ENCODE measurements at places on chromosomes 5 and 9.

- DNase-seq, result no peak
Measured at GRCh38 chr5:68193481-68194036, 22.0 kb upstream of the PIK3R1 start.

DNA sequence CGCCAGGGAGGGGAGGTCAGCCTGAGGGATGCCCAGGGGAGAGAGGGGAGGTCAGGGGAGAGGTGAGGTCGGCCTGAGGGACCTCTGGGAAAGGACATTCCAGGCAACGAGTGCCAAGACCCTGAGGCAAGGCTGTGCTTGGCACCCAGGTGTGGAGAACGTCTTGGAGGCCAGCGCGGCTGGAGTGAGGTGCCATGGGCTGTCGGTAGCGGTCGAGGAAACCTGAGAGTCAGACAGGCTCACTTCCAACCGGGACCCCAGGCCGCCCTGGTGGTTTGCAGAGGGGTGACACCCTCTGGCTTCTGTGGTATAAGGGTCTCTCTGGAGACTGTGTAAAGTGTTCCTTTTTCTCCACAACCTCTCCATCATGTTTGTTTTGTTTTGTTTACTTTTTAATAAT, 82.9 kb downstream of the CACNA1B start:
- DNase-seq, result no peak

DNA sequence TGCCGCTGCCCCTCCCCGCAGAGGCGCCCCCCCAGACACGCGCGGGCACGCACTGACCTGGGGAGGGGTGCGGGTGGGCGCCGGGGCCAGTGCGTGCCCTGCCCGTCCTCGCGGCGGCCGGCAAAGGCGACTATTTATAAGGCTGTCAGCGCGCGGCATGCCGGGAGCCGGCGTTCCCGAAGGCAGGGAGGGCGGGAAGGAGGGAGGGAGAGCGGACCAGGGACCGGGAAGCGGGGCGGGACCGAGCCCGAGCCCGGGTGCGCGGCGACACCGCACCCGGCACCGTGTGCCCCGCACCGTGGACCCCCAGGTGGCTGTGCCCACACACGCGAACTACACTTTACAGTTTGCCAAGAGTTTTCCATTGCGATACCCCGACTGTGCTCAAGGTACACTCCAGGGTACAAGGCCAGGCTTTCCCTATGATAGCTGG, at the start of gene AK1:
AK1 (minus strand) TSS at position 110 of the 433 bp plus-strand sequence. CDS start 3,058 bp downstream, outside the sequence.
- no peak for DNase-seq

- DNase-seq, result no peak
Measured at GRCh38 chr5:130974021-130974683, 190.9 kb downstream of the HINT1 start.

DNA sequence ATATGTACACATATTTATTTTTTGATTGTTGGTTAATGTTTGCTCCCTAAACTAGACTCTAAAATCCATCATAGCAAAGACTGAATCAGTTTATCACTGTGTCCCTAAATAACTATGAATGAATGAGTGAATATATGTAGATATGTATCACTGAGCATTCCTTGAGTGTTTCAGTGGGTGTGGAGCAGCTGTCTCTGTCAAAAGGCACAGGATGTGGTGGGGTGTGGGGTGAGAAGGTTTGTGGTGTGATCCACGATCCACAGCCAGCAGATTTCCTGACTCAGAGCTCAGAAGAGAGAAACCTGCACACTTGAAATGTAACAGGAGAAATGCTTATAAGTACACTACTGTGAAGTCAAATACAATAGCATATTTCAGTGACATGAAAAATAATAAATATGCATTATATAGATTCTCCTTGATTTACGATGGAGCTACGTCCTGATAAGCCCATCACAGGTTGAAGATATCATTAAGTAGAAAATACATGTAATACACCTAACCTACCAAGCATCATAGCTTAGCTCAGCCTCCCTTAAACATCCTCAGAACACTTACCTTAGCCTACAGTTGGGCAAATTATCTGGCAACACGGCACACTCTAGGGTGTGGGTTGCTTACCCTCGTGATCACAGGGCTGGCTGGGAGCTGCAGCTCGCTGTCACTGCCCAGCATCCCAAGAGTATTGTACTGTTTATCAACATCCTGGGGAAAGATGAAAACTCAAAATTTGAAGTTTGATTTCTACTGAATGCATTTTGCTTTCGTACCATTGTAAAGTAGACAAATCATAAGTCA, 287.0 kb downstream of the GAS1 start:
- no peak for DNase-seq

DNA sequence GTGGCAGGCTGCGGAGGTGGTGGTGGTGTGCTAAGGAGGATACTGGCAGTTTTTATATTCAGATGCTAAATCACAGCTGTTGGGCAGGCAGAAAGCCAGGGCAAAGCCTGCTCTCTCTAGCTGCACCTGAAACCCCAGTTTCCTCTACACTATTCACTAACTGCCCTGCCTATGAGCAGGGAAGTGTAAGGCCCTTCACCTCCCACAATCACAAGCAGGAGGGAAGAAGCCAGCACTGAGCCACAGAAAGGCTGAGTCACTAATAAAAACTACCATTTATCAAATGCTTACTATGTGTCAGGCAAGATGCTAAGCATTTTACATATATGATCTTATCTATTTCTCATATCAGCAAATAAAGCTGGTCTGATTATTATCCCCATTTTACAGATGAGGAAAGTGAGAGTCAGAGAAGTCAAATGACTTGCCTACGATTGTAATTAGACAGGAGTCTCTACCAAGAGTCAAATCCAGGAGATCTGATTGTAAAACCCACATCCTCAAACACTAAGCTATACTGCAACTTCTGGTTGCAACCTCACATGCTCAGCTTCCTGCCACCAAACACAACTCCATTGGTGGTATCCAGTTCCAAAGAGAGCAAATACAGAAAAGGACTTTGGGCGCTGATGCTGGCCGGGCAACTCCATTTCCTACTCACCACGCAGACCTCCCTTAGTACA, 17.7 kb upstream of the IL6ST start:
- no peak for DNase-seq

- DNase-seq, result no peak
Measured at GRCh38 chr5:61840361-61840760, 465.6 kb upstream of the KIF2A start.

GRCh38 chr9:88143957-88144625, 5.8 kb upstream of the SPATA31C2 start:
- DNase-seq, result no peak

- DNase-seq, result peak; percentile 14
Measured at GRCh38 chr5:158484150-158484549, 615.6 kb downstream of the EBF1 start.

GRCh38 chr5:179526978-179527377, 23.4 kb upstream of the RUFY1 start:
- DNase-seq, result no peak

DNA sequence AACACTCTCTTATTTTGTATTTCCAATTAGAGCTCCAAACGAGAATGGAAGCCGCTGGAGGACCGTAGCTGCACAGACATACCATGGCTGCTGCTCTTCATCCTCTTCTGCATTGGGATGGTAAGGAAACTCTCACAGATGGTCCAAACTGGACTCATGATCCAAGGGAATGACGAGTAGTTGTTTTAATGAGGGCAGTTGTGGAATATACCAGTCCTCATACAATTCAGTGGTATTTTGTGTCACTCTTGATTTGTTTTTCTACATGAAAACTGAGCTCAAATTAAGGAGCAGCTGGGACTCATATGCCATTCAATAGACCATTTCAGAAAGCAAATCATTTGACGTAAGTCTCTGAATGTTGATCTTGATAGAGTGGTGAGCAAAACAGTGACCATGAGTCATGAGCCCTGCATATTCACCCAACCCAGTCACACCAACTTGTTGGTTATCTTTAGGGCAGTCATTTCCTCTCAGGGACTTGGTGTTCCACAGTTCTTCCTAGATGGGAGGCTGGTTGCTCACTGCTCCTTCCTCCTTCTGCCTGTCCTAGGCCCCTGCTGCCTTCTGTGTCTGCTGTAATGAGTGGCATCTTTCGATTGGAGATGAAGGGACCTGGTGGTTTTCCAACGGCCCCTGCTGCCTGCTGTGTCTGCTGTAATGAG, 54.9 kb downstream of the SLC44A1 start:
- DNase-seq, result no peak

GRCh38 chr5:138354387-138354786, 1.9 kb downstream of the KDM3B start:
- DNase-seq, result no peak

DNA sequence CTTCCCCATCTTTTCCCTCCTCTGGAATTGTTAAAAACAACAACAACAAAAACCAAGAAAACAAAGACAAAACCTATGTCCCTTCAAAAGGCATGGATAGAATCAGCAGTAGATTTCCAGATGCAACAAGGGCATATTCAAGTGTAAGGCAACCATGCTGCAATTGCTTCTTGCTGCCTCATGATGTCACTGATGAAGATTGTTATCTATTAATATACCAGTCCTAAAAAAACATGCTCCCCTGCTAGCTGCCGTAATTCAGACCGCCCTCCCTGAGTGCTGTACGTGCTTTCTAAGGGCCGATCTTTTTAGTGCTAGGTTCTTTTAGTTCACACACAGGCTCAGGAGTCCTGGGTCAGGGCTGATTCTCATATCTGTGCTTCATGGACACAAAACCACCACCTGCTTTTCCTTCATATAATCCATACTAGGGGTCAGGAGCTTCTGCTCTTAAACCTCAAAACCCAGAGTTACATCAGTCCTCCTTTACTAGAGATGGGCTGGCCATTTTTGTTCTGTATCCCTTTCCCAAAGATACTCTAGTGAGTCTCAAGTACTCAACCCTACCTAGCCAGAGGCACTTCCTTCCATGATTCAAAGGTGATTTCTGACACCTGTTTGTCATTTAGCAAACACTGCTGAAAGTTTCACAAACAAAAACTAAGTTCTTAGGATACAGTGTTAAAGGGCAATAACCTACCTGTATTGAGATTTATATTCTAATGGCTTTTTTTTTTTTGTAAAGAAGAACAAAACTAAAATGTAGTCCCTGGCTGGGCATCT, 82.1 kb downstream of the GIN1 start:
- no peak for DNase-seq

GRCh38 chr5:103862398-103862797, 299.8 kb upstream of the NUDT12 start:
- no peak for DNase-seq

- no peak for DNase-seq
Measured at GRCh38 chr9:107940616-107941595, 451.3 kb upstream of the KLF4 start.

- DNase-seq, result peak; percentile 50
Measured at GRCh38 chr5:63963080-63963735, 963 bp upstream of the HTR1A start.

- no peak for DNase-seq
Measured at GRCh38 chr9:86402591-86402990, 48.4 kb upstream of the TUT7 start.

DNA sequence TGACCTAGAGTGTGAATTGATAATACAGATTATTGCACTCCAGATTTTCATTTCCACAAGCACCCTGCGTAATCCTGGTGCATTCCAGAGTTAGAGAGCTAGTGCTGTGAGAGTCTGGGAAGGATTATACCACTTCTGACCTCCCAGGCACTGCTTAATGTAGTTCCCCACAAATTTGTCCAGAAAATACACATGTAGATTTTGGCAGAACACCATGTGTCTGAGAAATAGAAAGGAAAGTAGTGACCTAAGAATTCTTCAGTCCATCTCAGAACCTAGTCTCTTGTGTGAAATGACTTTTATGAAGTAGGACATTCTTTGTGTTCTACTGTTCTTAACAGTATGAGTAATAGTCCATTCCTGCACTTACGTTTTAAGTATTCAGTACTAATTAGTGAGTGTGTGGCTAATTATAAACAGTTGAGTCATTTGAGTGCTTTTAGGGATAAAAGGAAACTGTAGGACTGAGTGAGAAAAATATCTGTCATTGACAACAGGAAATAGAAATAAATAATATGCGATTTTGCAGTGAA, 27.8 kb upstream of the PTPDC1 start:
- no peak for DNase-seq

DNA sequence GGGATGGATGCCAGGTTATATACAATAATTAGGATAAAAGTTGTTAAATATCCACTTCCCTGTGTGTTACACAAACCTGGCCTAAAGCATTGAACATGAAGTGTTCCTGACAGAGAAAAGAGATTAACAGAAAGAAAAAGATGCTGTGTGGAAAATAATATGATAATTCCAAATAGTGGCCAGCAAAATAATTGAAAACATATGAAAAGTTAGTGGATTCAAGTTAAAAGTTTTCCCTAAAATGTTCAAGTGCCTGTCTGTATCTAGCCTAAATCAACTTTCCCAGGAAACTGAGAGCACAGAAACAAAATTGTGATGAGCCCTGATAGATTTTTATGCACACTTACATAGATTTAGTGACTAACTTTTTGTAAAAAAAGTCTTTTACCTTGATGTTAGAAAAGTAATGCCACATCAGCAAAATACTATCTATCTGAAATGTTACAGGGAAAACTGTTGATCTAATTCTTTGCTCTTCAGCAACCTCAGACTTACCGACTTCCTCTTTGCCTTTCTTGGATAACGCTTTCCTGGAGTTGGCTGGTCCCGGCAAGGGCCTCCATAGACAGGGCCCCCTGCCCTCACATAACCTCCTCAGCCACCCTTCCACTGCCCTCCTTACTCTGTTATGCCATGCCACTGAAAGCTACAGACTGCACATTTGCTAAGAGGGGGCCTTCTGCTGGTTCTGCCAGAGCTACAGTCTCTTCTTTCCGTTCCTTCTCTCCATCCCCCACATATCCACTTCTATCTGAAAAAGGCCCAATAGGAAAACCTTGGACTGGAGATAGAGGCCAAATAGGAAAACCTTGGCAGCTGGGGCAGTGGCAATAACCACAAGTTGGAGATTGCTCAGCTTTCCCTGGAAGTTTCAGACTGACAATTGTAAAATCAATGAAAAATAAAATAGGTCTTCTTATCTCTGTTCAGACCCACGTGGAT, 44.4 kb downstream of the ZNF474 start:
- DNase-seq, result no peak

GRCh38 chr9:114465906-114466900, 39.1 kb downstream of the WHRN start:
- no peak for DNase-seq

- DNase-seq, result peak; percentile 23
Measured at GRCh38 chr5:98827161-98827560, 53.7 kb downstream of the RGMB start.

DNA sequence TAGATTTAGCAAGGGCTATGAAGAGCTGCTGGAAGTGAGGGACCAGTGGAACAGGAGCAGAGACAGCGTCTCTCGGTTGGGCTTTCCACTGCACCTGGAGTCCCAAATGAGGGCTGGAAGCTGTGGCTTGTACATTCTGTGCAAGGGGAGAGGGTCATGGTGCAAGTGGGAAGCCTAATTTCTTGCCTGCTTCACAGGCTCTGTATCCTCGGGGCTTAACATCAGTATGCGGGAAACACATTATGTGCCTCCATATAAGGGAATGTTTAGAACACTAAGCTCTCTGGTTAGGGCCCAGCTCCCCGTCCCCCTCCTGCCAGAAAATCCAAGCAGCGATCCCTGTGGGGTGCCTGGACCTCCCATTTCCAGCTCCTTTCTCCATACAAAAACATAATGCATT, 89.0 kb upstream of the NIPAL4 start:
- DNase-seq, result no peak

GRCh38 chr9:110206389-110206788, 1.6 kb downstream of the C9orf152 start:
- DNase-seq, result no peak

GRCh38 chr9:88342246-88342645, 46.0 kb upstream of the SPIN1 start:
- DNase-seq, result no peak

Data from DMS 273 treated with DMSO at 0.1 percent for 48 hours (cell line).